ENCODE measurements at places on chromosomes 6 and 20.

GRCh38 chr6:168082860-168083513, 4.0 kb upstream of the FRMD1 start:
- no peak for DNase-seq

DNA sequence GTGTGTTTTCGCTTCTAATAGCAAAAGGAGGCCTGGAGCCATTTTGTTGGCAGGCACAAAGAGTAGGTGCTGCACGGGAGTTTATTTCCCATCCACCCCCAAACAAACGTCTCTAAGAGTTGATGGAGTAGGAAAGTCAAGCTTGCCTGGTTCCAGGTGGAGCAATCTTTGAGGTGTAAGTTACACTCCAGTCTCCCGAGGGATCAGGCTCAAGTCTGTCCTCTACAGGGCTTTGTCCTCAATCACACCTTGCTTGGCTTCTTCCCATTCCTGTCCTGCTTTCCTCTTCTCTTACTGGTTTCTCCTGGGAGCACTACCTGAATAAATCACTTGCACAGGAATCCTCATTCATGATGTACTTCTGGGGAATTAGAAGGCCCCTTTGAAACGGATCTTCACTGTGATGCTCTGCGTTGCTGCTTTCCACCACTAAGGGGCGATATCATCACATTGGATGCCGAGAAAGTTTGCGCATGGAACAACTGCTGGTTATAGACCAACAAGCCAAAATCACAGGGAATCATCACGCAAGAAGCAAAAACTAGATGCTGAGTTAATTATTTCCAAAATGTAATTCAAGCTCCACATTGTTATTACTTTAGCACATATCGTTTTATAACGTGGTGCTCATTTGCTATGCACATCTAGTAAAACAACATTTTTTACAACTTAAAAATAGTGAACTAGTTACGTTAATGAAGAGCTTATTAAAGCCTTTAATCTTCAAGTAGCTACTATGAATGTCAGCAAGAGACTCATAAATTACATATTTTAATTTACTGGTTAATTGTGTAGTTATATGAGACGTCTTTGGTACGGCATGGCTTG, 156.8 kb downstream of the DNAH8 start:
- DNase-seq: peak; percentile 33

DNA sequence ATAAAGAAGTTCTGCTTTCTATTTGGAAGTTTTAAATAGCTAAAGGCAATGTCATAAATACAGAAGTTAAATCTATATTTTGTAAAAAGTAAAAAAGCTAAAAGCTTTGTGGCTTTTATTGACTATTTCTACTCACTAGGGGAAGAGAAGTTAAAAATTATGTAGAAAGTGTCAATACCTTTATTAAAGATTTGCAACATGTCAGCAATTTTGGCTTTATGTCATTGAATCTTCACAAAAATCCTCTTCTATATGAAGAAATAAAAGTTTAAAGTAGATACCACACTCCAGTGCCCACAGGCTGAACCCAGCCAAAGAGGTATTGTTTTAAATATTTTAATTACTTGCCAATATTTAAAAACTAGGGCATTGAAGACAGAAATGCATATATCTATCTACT, 160.6 kb upstream of the HSF2 start:
- DNase-seq: no peak

DNA sequence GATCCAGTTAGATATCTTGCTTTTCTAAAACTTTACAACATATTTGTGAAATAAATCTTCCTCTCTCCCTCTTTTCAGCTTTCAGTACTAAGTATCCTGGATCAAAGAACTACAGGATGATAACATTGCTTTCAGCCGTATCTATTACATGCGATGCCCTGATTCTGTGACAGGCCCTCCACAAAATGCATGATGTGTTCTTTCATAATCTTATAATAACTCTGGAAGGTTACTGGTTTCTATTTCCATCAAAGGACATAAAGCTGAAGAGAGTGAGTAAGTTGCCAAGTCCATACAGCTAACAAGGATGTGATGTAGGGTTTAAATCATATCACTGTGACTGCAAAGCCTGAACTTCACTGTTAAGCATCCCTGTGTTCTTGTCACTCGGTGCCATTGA, 62.9 kb upstream of the ADGRG6 start:
- no peak for DNase-seq

GRCh38 chr20:63129991-63130657, 85.8 kb downstream of the YTHDF1 start:
- DNase-seq: no peak

DNA sequence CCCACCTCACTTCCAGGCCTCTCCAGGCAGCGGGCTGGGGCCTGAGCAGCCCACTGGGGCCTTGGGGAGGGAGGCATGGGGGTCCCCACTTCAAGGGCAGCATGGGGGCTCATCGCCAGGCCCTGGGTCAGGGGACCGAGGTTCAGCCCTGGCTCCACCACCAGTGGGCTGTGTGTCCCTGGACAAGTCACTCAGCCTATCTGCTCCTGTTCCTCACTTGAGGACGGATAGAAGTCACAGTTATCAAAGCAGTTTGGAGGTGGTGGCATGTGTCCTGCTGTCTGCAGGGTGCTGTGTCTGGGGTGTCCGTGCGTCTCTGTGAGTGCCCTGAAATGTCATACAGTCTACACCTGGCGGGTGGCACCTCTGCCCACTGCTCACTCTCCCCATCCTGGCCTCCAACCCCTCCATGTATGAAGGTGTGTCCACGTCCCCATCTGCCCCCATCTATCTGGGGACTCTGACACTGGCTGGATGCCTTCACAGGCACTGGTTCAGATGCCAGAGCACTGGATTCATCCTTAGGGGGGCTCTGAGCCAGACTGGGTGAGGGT, 3.6 kb downstream of the EEF1A2 start:
- DNase-seq: no peak
